ENCODE measurements at places on chromosomes 3 and 15. TPM values are rescaled to one million over a fixed set of nuclear protein-coding genes. Genes with fewer than 3 reads are reported as not detected.
A peak's percentile ranks its signal among the peaks of the same experiment; 100 is the strongest.

DNA sequence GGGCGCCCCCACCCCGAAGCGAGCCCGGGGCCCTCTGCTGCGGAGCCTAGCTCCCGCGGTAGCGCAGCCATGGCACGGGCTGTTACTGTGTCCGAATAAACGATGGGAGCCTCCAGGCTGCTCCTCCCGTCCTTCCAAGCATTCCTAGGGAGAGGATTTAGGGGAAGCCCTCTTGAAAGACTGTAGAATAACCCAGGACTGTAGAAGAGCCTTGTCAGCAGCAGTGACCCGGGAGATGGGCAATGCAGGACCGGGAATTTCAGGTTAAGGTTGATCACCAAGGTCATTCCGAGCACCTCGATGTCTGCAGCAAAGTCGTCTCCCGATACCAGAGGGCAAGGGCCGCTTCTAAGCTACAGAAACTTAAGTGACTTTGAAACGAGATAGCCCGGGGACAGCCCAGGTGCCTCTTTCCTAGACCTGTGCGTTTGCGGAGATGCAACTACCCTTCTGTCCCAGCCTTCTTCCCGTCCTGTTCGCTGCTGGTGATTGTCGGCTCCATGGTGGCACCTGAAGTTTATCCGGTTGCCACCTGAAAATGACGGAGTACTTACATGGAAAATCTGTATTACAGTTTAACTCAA is 753 bp upstream of the MYO5A start:
- peak; percentile 9 for DNase-seq

SPINK8 gene
- 0.55 TPM for polyA plus RNA-seq

GRCh38 chr3:106582151-106582550 is 713.3 kb upstream of the CBLB start:
- DNase-seq = no peak

GRCh38 chr15:70672081-70672480 is 91.3 kb downstream of the UACA start:
- DNase-seq = no peak

- no peak for DNase-seq
Measured at GRCh38 chr3:37444696-37445095, 270.3 kb upstream of the LRRFIP2 start.

DNA sequence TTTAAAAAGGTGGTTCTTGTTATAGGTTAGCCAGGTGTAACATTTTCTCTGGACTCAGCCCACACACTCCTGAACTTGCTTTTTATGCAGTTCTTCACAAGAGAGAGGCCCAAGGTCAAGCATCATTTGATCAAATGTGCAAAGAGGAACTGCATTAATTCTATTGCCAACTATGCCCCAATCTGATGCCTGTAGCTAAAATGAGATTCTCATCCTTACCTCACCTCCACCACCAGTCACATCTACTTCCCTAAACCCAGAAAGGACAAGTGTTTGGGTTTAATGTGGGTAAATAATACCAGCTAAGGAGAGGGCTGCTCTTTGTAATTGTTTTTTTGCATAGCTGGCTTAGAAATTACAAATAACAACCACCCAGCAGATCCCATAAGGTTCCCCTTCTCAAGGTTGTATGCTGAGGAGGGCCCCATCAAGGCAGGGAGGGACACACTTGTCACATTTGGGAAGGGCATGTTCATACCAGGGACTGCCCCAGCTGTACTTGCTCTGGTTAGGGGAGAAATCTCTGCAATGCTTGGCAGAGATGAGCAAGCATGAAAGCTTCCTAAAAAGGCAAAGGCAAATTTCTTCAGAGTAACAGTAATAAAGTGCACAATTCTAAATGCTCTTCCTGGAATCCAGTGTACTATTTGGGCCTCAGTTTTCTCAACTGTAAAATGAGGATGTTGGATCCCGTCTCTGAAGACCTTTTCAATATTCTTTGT is 76.2 kb downstream of the TGFBR2 start:
- no peak for DNase-seq

- no peak for DNase-seq
Measured at GRCh38 chr3:185172086-185173049, 19.5 kb upstream of the C3orf70 start.

- DNase-seq = no peak
Measured at GRCh38 chr15:78880242-78880533, 7.5 kb downstream of the MORF4L1 start.

GP9 gene
- 0.81 TPM for polyA plus RNA-seq

UROC1 gene
- 0.17 TPM for polyA plus RNA-seq

CCR5 gene
- polyA plus RNA-seq = 0.42 TPM

GOLGA8S gene
- polyA plus RNA-seq = 2.0 TPM

NPHP3 gene
- polyA plus RNA-seq = 84.7 TPM

Measured in left renal cortex interstitium (tissue), 4 donors.